ENCODE measurements at places on chromosomes 12 and 14. TPM values are rescaled to one million over a fixed set of nuclear protein-coding genes. Genes with fewer than 3 reads are reported as not detected.

The TSHR gene
- total RNA-seq = not detected

The FBRSL1 gene
- 6.9 TPM for total RNA-seq

The NINJ2 gene
- total RNA-seq = 0.49 TPM

The TAS2R8 gene
- total RNA-seq = not detected

The CD163 gene
- total RNA-seq = not detected

The RNASE1 gene
- 3.4 TPM for total RNA-seq

The FERMT2 gene
- total RNA-seq = 195 TPM

The ACOT4 gene
- total RNA-seq = 0.49 TPM

The FAM90A1 gene
- total RNA-seq = not detected

The GLS2 gene
- total RNA-seq = not detected

The PGF gene
- 43.1 TPM for total RNA-seq

The TAS2R9 gene
- total RNA-seq = not detected

The EMP1 gene
- 646 TPM for total RNA-seq
